ENCODE measurements at places on chromosomes 7 and 10. TPM values are rescaled to one million over a fixed set of nuclear protein-coding genes. Genes with fewer than 3 reads are reported as not detected.

Gene LHFPL3
- 13.6 TPM for total RNA-seq

Gene MEIG1
- not detected for total RNA-seq

Gene RADIL
- total RNA-seq = 7.8 TPM

Gene ATOH7
- 11.4 TPM for total RNA-seq

Gene WAC
- total RNA-seq = 183 TPM

Gene CYP3A4
- not detected for total RNA-seq

Gene IFIT3
- total RNA-seq = 11.8 TPM

Gene FXYD4
- total RNA-seq = not detected

Gene C10orf62
- not detected for total RNA-seq

Gene MYPN
- 7.0 TPM for total RNA-seq

Gene SIRT1
- total RNA-seq = 53.9 TPM

Gene ZNF117
- 52.7 TPM for total RNA-seq

Gene LRRN3
- total RNA-seq = 41.4 TPM

Gene LARP4B
- 54.6 TPM for total RNA-seq

Gene CLCN1
- total RNA-seq = 0.22 TPM

Gene RBP4
- 7.0 TPM for total RNA-seq

Gene RPEL1
- not detected for total RNA-seq

Gene GFRA1
- total RNA-seq = 62.2 TPM

Gene IGF2BP3
- total RNA-seq = 37.9 TPM

Gene NKX2-3
- not detected for total RNA-seq

Gene GIMAP7
- 4.1 TPM for total RNA-seq

Gene LAMB1
- total RNA-seq = 206 TPM

Gene NANOS1
- total RNA-seq = 10.8 TPM

Gene COL17A1
- total RNA-seq = 17.3 TPM

Gene COBL
- total RNA-seq = 22.3 TPM

Measured in camera-type eye (tissue), 1 donor.